ENCODE measurements at places on chromosomes 5 and 9. TPM values are rescaled to one million over a fixed set of nuclear protein-coding genes. Genes with fewer than 3 reads are reported as not detected.
A peak's percentile ranks its signal among the peaks of the same experiment; 100 is the strongest.

The IQGAP2 gene
- 2.9 TPM for total RNA-seq

The FGD3 gene
- total RNA-seq: not detected

The PCDHA1 gene
- not detected for total RNA-seq

The RNF145 gene
- 83.9 TPM for total RNA-seq

The SLF1 gene
- total RNA-seq: 5.4 TPM

The SAPCD2 gene
- 2.5 TPM for total RNA-seq

The GNAQ gene
- total RNA-seq: 73.8 TPM

The FCN1 gene
- total RNA-seq: not detected

The MEF2C gene
- 25.4 TPM for total RNA-seq

The PPP2R2B gene
- total RNA-seq: 0.35 TPM

The NEURL1B gene
- 5.4 TPM for total RNA-seq

The WNT8A gene
- not detected for total RNA-seq

The PSIP1 gene
- total RNA-seq: 54.0 TPM

The EGFLAM gene
- total RNA-seq: 0.12 TPM

The LCN1 gene
- total RNA-seq: 0.60 TPM

DNA sequence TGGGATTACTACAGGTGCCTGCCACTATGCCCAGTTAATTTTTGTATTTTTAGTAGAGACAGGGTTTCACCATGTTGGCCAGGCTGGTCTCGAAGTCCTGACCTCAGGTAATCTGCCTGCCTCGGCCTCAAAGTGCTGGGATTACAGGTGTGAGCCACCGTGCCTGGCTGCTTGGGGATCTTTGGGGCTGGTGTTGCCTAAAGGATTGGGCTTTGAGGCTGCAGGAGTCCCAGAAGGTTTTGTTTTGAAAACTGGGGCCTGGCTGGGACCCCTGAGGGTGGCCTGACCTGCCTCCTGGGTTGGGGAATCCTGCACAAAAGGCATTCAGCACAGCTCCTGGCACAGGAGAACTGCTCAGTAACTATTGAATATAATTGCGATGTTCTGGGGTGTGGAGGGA is 25.1 kb upstream of the SHB start:
- H3K4me1 ChIP-seq: no peaks in the 10 kb centered on the region
- peaks cover 7% of the 10 kb centered on the region for H3K27me3 ChIP-seq
- no peaks in the 10 kb centered on the region for H3K36me3 ChIP-seq
- no peak overlapping the region for H3K4me3 ChIP-seq
- H3K27ac ChIP-seq: no peak overlapping the region
- no peak for DNase-seq

DNA sequence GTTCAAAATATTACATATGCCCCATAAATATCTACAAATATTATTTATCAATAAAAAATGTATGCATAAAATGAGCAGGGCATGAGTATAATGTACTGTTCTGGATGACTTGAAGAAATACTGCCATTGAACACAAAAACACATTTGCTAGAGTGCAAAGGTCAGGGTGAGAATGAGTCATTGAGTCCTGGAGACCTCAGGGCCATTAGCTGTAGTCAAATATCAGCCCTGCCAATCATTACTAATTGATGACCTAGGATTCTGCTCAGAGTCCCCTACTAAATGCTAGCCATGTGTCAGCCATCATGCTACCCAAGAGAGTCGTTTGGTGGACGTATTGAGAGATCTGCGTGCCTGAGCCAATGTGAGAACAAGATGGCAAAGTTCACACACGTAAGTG is 80.3 kb upstream of the FAM169A start:
- peaks cover 35% of the 10 kb centered on the region for H3K4me1 ChIP-seq
- no peak overlapping the region for H3K27ac ChIP-seq
- no peak overlapping the region for H3K4me3 ChIP-seq
- no peaks in the 10 kb centered on the region for H3K27me3 ChIP-seq
- no peak for DNase-seq
- no peaks in the 10 kb centered on the region for H3K36me3 ChIP-seq

DNA sequence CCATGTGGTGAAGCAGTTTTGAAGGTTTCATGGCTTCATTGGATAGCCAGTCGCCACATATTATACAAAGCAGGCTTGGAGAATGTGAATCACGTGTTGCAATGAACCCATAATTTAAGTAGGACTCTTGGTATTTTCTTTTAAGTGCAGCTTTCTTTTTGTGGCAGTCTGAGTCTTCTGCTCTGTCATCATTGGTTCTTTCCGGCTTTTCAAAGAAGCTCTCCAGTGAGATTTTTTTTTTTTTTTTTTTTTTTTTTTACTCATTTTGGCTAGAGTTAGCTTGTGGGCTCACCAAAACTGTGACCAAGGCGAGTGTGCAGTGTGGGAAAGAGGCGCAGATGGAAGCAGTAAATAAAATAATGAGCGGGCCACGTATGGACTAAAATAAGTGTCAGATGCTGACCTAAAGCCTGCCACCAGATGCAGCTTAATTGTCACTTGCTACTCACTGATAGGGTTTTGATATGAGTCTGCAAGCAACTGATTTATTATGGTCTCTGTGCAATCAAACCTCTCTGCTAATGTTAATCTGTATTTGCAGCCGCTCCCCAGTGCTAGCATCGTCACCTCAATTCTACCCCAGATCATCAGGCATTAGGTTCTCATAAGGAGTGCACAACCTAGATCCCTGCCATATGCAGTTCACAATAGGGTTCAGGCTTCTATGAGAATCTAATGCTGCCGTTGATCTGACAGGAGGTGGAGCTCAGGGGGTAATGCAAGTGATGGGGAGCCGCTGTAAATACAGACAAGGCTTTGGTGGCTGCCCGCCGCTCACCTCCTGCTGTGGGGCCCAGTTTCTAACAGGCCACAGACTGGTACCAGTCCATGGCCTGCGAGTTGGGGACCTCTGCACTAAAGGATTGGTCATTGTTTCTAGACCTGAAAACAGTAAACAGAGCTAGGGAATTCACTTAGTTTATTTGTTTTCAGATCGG is 45.5 kb upstream of the LARP1 start:
- no peaks in the 10 kb centered on the region for H3K36me3 ChIP-seq
- H3K4me1 ChIP-seq: peaks cover 15% of the 10 kb centered on the region
- no peaks in the 10 kb centered on the region for H3K27me3 ChIP-seq
- no peak overlapping the region for H3K27ac ChIP-seq
- no peak for DNase-seq

GRCh38 chr9:135928731-135929655 is 21.6 kb upstream of the CAMSAP1 start:
- H3K4me3 ChIP-seq: no peak overlapping the region
- H3K4me1 ChIP-seq: peaks cover 15% of the 10 kb centered on the region
- DNase-seq: no peak

GRCh38 chr5:179257176-179257682 is 88.0 kb downstream of the ADAMTS2 start:
- peak; percentile 85 for DNase-seq
- H3K36me3 ChIP-seq: peaks cover 4% of the 10 kb centered on the region
- H3K4me1 ChIP-seq: peaks cover 24% of the 10 kb centered on the region

DNA sequence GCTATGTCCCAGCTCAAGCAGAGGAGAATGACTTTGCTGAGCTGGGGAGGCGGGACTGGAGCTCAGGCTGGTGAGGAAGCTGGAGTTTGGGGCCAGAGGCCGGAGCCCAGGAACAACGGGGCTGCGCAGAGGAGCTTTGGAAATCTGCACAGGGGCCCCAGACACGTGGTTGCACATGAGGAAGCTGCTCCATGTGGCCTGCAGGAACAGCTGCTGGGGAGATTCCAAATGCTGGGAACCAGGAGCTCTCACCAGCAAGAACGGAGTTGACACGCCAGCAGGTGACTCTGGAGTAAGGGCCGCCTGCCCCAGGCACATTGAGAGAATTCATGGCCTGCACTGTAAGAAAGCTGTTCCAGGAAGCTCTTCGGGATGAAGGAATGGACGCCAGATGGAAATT is 91.0 kb downstream of the OLFM1 start:
- peaks cover 33% of the 10 kb centered on the region for H3K27me3 ChIP-seq
- H3K36me3 ChIP-seq: no peaks in the 10 kb centered on the region
- DNase-seq: no peak
- H3K27ac ChIP-seq: no peak overlapping the region
- H3K4me1 ChIP-seq: no peaks in the 10 kb centered on the region

GRCh38 chr5:58753446-58753845 is 170.6 kb downstream of the RAB3C start:
- H3K27ac ChIP-seq: no peak overlapping the region
- peaks cover 18% of the 10 kb centered on the region for H3K27me3 ChIP-seq
- no peaks in the 10 kb centered on the region for H3K36me3 ChIP-seq
- H3K4me1 ChIP-seq: no peaks in the 10 kb centered on the region

GRCh38 chr9:89632192-89632733 is 27.5 kb downstream of the GADD45G start:
- H3K27me3 ChIP-seq: peaks cover 22% of the 10 kb centered on the region
- peaks cover 7% of the 10 kb centered on the region for H3K4me1 ChIP-seq
- no peak for DNase-seq
- H3K36me3 ChIP-seq: no peaks in the 10 kb centered on the region

- H3K4me3 ChIP-seq: no peak overlapping the region
- no peaks in the 10 kb centered on the region for H3K36me3 ChIP-seq
- peaks cover 3% of the 10 kb centered on the region for H3K27me3 ChIP-seq
- no peak overlapping the region for H3K27ac ChIP-seq
- no peaks in the 10 kb centered on the region for H3K4me1 ChIP-seq
Observed at GRCh38 chr9:71431931-71432330, 310.5 kb upstream of the TRPM3 start.

DNA sequence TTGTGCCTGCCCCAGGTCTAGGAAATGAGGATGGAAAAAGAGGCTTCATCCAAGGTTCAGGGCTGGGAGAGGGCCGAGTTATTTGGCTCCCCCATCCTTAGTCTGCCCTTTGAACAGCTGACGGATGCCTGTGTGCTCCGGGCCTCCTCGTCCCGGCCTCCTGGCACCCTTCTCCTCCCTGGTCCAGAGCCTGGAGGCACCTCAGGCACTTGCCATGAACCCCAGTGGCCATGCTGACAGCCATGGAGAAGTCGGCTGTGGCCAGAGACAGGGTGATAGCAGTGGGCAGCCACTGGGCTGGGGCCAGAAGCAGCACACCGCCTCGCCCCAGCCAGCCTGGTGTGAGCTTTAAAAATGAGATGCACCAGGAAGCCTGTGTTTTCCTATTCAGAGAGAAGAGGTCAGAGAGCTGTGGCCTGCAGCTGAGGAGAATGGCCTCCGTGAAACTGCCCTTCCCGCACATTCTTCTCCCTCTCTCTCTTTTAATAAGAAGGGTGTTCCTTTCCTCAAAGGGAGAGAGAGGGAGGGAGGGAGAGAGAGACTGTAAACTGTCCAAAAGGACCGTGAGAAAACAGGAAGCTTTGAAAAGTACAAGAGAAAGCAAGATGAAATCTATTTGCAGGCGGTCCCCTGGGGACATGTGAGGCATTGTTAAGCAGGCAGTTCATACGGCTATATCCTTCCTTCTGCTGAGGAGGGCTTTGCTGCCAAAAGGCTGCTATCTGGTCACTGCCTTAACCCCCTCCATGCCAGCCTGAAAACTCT is 55.3 kb downstream of the ZNF366 start:
- peaks cover 47% of the 10 kb centered on the region for H3K4me1 ChIP-seq
- H3K4me3 ChIP-seq: peak overlapping the region; percentile 29
- DNase-seq: no peak
- peak overlapping the region; percentile 99 for H3K27ac ChIP-seq
- H3K27me3 ChIP-seq: no peaks in the 10 kb centered on the region
- H3K36me3 ChIP-seq: no peaks in the 10 kb centered on the region

DNA sequence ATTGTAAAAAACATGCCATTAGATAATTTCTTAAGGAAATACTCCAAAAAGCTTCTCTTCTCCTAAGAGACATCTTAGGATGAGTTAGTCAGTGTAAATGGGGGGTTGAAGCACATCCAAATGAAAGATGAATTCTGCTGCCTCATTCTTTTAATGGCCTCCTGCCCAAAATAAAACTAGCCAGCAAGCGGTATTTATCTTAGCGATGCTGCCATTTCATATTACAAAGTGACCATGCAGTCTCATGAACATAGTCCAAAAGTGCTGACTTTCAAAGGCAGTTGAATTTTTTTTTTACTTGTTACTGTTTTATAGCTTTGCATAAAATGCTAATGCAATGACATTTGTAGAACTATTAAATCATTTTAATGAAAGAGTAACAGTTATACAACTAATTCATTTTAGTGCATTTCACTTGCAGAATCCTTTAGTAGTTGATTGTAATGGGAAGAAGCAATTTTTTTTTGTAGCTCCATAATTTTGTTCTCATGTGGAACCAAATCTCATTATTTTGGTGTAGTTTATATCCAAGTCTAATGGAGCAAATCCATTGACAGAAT is 151.5 kb downstream of the CAVIN4 start:
- H3K4me3 ChIP-seq: no peak overlapping the region
- DNase-seq: no peak
- no peak overlapping the region for H3K27ac ChIP-seq
- no peaks in the 10 kb centered on the region for H3K4me1 ChIP-seq
- no peaks in the 10 kb centered on the region for H3K36me3 ChIP-seq

GRCh38 chr9:100579665-100580064 is 1.8 kb downstream of the CAVIN4 start:
- no peak for DNase-seq
- H3K27ac ChIP-seq: peak overlapping the region; percentile 50
- H3K27me3 ChIP-seq: no peaks in the 10 kb centered on the region
- H3K36me3 ChIP-seq: peaks cover 1% of the 10 kb centered on the region

- peaks cover 24% of the 10 kb centered on the region for H3K4me1 ChIP-seq
- H3K4me3 ChIP-seq: no peak overlapping the region
- H3K36me3 ChIP-seq: peaks cover 18% of the 10 kb centered on the region
- no peak for DNase-seq
Observed at GRCh38 chr9:114200721-114201300, 45.5 kb downstream of the COL27A1 start.

DNA sequence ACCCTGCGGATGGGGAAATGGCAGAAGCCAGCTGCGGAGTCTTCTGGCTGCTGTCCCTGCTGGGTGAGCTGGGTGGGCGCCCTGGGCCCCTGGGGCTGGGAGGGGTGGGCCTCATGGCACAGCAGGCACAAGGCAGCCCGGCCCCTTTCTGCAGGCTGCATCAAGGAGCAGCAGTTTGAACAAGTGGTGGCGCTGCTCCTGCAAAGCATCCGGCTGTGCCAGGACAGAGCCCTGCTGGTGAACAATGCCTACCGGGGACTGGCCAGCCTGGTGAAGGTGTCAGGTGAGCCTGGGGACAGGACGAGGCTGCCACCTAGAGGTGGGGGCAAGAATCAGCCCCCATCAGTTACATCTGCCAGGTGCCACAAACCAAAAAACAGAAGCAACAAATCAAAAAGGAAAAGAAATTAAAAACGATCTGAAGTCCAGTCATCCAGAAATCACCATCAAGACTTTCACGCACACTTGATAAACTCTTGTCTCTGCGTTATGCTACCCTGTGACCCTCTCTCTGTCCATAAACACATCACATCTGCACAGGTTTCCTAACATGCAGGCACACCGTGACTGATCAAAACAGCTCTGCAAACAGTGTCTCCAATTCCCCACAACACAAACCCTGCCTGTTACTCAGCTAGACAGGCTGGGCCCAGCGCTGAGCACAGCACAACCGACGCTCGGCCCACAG is 13.9 kb downstream of the REXO4 start:
- H3K27me3 ChIP-seq: peaks cover 3% of the 10 kb centered on the region
- H3K27ac ChIP-seq: no peak overlapping the region
- no peaks in the 10 kb centered on the region for H3K4me1 ChIP-seq
- no peak overlapping the region for H3K4me3 ChIP-seq
- no peak for DNase-seq

GRCh38 chr5:100790951-100791350 is 112.1 kb downstream of the ST8SIA4 start:
- H3K36me3 ChIP-seq: no peaks in the 10 kb centered on the region
- no peaks in the 10 kb centered on the region for H3K4me1 ChIP-seq
- no peak overlapping the region for H3K4me3 ChIP-seq
- no peak overlapping the region for H3K27ac ChIP-seq

All from chondrocyte (in vitro differentiated cells).